ENCODE measurements at places on chromosomes 2 and 18.

DNA sequence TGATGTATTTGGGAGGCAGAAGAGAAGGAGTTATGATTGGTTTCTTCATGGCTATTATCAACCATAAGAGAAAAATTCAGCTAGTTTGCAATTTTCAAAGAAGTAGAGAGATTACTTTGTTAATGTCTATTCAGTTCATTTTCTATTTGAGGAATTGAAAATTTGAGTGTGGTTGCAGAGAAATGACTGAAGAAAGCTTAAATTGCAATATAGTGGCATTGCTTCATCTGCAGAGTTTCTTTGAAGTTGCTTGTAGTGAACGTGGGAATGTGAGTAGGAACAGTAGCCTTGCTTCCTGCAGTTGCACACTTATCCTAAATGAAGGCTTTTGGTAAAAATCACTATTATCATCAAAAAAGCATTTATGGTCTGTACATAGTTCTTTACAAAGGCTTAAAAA lies 14.7 kb upstream of the CYRIA start:
- no peak for DNase-seq

GRCh38 chr2:51410331-51410730 lies 378.4 kb upstream of the NRXN1 start:
- no peak for DNase-seq

GRCh38 chr2:168678153-168678853 lies 124.1 kb upstream of the NOSTRIN start:
- no peak for DNase-seq

- no peak for DNase-seq
Observed at GRCh38 chr2:70994009-70994698, 519 bp downstream of the TEX261 start.

DNA sequence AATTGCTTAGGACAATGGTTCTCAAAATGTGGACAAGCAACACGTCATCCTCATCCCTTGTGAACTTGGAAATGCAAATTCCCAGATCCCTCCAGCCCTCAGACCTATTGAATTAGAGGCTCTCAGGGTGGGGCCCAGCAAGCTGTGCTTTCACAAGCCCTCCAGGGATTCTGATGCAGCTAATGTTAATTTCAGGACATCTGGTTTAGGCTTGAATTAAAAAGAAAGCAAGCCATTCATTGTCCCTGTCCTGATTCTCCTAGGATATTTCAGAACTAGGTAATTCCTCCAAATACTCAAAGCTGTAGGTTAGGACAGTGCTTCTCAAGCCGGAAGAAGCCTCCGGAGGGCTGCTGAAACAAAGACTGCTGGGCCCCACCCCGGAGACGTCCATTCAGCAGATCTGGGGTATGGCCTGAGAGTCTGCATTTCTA lies 26.0 kb upstream of the GLI2 start:
- no peak for DNase-seq

DNA sequence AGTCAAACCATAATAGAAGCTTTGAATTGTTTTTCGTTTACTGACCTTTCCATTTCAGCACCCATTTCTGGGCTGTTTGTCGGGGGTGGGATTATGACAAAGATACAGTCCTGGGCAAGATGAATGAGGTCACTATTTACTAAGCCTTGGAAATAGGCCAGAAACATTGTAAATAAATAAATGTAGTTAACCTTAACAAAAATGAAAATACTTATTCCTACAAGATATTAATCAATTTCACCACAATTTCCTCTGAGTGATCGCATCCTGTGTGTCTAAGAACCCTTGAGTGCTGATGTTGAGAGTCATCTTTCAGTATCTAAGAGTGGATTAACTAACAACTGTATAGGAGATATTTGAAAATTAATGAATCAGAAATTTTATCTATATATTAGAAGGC lies 14.0 kb downstream of the ITGA4 start:
- DNase-seq: no peak

GRCh38 chr2:227816507-227817294 lies 3.1 kb downstream of the CCL20 start:
- DNase-seq: no peak

GRCh38 chr2:20423847-20424246 lies 23.0 kb upstream of the RHOB start:
- DNase-seq: no peak

DNA sequence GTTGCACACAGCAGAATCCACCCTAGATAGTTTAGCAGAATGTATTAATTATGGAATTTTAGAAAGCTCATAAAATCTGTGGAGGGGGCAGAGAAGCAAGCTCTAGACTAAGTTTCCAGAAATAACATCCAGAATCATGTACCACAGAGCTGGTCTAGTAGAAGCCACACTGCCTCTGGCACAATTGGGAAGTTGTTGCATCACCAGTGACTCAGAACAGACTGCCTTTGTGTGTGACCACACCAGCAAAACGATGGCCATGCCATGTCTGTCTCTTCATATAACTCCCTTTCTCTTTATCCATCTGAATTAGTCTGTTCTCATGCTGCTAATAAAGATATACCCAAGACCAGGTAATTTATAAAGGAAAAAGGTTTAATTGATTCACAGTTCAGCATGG lies 158.9 kb downstream of the CCDC148 start:
- DNase-seq: no peak

DNA sequence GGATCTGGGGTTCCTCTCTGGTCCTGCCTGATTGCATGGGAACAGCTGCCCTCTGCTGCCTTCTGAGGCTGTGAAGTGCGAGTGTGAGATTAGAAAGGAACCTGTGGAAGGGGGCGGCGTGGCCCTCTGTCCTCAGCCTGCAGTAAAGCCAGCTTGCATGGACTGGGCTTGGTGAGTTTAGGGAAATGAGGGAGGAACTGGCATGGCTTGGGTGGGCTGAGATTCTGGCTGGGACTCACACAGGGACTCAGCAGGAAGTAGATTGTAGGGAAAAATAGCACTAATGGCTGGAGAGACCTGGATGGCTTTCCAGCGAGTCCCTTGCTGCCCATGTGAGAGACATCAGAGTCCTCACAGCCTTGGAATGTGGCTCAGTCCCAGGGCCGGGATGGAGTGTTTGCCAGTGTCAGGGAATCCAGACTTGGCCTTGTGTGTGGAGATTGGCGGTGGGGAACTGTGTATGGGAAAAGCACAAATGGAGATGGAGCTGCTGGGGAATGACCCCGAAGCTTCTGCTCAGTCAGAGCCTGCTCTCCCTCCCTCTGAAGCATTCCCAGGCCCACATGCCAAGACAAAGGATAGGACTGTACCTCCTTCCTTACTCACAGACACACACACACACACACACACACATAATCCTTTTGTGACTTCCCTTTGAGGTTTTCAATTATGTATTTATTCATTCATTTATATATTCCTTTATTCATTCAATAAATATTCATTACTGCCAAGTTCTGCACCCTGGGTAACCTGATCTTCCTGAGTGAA lies 115.4 kb downstream of the ACAA2 start:
- no peak for DNase-seq

DNA sequence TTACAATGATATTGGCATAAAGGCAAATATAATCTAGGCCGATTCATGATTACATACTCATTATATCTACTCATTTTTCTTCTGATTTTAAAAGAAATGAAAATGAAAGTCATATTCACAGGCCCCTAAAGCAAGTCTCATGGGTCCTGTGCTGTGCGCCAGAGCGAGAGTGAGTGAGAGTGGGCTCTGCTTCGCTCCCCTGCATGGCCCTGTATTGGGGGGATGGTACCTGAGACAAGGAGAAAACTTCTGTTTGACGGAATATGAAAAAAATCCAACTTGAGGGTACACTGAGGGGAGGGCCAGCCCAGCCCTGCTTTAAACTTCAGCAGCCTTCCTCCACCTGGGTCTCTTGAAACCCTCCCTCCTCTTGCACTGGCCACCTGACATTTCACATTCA lies 81.4 kb upstream of the RGPD5 start:
- DNase-seq: no peak

DNA sequence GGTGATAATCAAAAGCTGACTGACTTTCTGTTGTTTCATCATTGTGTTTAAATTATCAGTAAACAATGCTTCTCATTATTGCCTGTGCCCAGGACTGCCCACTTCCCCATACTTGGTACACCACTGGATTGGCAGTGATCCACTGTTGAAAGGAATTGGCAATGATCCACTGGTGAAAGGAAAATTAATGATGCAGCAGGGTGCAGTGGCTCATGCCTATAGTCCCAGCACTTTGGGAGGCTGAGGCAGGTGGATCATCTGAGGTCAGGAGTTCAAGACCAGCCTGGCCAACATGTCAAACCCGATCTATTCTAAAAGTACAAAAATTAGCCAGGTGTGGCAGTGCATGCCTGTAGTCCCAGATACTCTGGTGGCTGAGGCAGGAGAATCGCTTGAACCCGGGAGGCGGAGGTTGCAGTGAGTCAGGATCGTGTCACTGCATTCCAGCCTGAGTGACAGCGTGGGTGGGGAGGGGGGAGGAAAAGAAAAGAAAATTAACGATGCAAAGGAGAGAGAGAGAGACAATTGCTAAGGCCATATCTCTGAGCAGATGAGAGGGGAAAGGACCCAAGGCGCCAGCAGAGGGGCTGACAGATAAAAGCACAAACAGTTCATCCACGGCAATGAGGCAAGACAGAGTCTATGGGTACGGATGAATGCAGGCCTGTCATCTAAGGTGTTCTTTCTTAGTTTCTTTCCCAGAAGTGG lies 10.2 kb upstream of the GTF2A1L start:
- DNase-seq: no peak

- DNase-seq: no peak
Observed at GRCh38 chr2:25009954-25010353, 31.9 kb upstream of the EFR3B start.

DNA sequence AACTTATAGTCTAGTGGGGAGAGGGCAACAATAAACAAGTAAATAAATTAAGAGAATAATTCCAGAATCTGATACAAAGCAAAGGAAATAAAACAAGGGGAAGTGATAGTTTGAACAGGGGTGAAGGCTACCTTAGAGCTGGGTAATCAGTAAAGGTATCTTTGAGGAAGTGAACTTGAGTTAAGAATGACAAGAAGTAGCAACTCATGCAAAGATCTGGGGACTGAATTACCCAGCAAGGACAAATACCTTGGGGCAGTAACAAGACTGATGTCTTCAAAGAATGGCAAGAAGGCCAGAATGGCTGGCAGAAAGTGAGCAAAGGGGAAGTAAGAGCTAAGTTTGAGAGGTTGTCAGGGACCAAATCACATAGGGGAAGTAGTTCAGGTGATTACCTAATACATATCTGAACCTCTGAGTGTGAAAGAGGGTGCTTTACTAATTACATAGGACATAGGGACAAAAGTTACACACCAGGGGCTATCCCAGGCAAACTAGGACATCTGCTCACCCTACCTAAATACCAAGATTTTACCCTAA lies 244.6 kb upstream of the HNRNPA3 start:
- no peak for DNase-seq

- no peak for DNase-seq
Observed at GRCh38 chr2:162734866-162735265, 103.7 kb downstream of the KCNH7 start.

- peak; percentile 94 for DNase-seq
Observed at GRCh38 chr18:63969942-63970808, at the start of gene SERPINB8. SERPINB8 (plus strand) TSS chr18:63970081; CDS start chr18:63978309, 8,228 bp downstream.

DNA sequence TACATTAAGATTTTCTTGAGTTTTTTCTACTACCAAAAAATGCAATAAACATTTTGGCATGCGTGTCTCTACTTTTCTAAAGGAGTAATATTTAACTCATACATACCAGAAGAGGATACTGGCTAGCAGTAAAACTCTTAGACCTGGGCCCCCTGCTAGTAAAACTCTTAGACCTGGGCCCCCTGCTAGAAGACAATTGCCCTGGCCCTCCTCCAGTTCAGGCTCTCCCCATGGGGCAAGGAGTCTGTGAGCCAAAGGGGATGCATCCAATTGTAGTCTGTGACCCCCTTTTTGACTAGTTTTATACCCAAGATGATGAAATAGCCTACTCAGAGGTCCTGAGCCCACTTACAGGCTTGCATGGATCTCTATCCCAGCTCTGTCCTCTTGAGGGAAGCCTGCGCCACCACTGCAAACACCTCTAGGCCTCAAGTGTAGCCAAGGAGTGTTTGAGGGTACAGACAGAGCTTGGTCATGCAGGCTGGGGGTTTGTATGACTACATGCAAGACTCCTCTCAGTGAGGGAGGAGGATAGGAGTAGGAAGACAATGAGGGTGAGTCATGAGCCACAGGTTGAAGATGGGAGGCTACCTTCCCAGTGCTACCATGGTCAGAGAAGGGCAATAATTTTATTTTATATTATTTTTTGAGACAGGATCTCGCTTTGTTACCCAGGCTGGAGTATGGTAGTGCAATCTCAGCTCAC lies 45.2 kb upstream of the PGAP1 start:
- no peak for DNase-seq

- peak; percentile 76 for DNase-seq
Observed at GRCh38 chr18:23133860-23134779, 1.2 kb upstream of the CABLES1 start.

DNA sequence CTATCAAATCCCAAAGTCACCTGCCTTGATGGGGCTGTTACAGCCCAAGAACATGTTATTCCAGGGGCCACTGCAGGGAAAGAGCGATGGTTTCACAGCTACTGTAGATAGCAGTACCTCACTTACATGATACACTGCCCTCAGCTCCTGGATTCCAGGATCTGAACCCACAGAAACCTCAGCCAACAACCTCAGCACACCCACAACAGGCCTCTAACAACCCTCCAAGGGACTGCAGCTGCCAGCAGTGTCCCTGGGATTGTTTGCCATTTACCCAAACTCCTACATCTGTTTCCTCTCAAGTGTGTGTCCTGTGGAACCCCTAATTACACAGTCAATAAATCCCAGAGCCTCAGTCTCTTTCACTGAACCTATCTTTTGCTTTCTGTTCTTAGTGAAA lies 28.2 kb downstream of the OSBPL1A start:
- no peak for DNase-seq

DNA sequence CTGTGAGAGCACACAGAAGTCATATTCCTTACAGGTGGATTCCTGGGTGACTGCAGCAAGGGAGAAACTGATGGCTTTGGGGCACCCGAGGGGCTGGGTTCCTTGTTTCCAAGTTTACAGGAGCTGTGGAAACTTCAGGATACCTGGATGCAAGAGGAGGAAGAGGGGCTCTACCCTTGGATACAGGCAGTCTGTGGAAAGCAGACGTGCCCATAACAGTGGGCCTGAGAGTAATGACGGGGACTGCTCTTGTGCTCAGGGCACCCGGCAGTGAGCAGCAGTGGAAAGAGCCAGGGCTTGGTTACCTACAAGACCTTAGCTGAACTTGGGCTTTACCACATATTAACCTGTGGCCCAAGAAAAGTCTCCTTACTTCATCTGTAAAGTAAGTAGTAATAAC lies 102.2 kb upstream of the TGFA start:
- no peak for DNase-seq

DNA sequence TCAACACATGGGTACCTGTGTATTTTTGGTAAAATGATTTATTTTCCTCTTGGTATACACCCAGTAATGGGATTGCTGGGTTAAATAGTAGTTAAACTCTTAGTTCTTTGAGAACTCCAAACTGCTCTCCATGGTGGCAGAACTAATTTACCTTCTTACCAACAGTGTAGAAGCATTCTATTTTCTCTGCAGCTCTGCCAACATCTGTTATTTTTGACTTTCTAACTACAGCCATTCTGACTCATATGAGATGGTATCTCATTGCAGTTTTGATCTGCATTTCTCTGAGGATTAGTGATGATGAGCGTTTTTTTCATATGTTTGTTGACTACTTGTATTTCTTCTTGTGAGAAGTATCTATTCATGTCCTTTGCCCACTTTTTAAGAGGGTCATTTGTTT lies 180.6 kb downstream of the FSIP2 start:
- no peak for DNase-seq
